Activated T-cell treated with anti-CD3 and anti-CD28 coated beads, Interleukin-2, amount 50 U/mL, for 48 hours (primary cell): ENCODE measurements at places on chromosomes 4 and X.

DNA sequence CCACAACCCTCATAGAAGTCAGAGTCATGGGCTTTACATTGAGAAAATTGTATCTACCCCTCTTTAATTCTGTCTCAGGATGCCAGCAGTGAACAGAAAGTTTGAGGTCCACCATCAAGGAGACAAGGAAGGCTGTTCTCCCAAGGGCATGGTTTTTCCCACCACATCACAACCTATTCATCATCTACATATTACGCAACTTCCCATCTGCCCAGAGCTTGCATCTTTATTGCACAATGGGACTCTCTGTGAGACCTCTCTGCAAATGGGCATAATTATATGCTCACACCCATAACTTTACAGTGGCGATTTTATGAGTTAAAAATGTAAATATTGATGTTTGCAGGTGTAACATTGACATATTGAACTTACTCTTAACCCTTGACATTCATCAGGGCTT lies 38.9 kb downstream of the PAGE2 start:
- no peak for DNase-seq

- no peak for DNase-seq
Observed at GRCh38 chr4:185778307-185778706, 33.7 kb downstream of the SORBS2 start.

GRCh38 chr4:907691-908425 lies 24.3 kb downstream of the GAK start:
- no peak for DNase-seq

DNA sequence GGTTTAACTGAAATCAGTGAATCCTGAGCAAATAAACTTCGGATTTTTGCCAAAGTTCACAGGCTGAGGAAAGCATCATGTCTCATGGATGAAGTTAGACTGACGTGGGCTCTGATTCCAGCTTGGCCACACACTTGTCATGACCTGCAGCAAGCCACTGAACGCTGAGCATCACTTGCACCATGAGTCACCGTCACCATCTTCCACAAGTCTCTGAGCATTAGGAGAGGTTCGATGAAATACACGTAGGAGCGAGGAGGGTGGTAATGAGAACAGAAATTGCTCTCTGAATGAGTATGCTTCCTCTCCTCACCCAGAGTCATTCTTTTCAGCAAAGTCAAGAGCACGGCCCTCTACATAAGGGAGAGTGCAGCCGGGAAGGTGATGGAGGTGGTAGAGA lies 3.8 kb upstream of the TRIML2 start:
- DNase-seq, result no peak

GRCh38 chr4:647481-647880 lies 22.1 kb downstream of the PDE6B start:
- no peak for DNase-seq

GRCh38 chr4:2274320-2275043 lies 12.6 kb upstream of the MXD4 start:
- DNase-seq, result no peak

GRCh38 chr4:76752861-76753501 lies 145.0 kb downstream of the SOWAHB start:
- no peak for DNase-seq

- no peak for DNase-seq
Observed at GRCh38 chr4:181264893-181265292, 978.3 kb upstream of the TENM3 start.

DNA sequence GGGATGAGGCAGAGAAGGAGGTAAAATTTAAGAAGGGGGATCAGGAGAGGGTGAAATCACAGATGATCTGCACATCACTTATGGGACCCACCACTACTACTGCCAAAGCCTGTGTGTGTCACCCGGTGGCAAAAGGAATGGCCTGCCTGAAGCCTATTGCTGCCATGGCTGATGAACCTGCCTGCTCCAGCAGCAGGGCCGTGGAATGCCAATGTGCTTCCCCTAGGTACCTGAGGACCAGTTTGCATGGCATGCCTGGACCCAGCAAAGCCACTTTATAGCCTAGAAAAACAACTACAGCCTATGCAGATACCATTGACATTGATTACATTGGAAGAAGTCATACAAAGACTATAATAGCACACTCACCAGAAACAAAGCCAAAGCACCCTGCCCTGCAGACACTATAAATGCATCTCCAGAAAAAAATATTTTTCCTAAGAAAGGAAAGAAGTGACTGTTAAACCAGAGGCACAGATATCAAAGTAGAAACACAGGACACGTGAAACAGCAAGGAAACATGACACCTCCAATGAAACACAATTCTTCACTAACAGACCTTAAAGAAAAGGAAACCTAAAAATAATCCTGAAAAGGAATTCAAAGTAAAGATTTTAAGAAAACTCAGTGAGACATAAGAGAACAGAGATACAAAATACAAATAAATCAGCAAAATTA lies 680.7 kb upstream of the GRID2 start:
- no peak for DNase-seq

DNA sequence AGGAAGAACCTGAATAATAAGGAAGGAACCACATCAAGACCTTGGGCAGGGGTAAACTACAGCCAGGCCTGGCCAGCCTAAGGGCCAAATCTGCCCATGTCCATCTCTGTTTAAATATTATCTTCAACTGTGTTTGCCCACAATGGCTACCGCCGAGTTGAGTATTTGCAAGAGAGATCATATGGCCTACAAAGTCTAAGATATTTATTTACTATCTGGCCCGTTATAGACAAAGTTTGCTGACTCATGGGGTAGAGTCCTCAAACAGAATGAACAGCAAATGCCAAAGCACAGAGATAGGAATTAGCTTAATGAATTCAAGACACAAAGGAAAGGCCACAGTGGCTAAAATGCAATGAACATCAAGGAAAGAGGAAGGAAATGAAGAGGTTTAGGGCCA lies 44.8 kb downstream of the RPS6KA3 start:
- no peak for DNase-seq

DNA sequence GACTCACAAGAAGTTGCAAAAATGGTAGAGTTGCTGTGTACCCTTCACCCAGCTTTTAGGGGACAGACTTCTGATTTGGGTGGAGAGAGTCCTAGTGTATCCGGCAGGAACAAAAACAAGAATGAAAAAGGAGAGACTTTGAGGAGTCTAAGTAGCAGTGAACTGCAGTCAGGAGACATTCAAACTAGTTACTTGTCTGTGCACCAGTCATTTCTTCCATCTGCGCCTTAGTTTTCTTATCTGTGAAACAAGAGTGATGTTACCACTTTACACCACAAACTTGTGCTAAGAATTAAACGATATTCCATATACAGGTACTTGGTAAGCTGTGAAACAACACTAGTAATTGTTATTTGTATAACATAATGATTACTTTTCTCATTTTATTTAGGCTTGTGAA lies 47.3 kb downstream of the SH2D1A start:
- DNase-seq, result no peak
